ENCODE measurements at places on chromosomes 1 and 21.

- DNase-seq = no peak
Observed at GRCh38 chr21:40985370-40985769, 138.4 kb upstream of the DSCAM start.

DNA sequence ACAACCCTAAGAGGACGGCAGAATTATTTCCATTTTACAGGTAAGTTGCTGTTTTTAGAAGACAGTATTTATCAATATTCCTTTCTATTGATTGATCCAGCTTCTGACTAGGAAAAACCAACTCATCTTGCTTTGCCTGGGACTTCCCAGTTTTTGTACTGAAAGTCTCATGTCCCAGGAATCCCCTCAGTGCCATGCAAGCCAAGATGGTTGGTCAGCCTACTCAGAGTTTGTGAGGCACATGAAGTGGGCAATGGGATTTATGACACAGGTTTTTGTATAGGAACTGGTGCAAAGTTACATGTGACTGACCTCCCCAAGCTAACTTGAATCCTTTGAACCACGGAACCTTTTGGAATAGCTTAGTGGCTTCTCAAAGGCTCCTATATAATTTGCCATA is 45.5 kb downstream of the GNG12 start:
- DNase-seq = no peak

DNA sequence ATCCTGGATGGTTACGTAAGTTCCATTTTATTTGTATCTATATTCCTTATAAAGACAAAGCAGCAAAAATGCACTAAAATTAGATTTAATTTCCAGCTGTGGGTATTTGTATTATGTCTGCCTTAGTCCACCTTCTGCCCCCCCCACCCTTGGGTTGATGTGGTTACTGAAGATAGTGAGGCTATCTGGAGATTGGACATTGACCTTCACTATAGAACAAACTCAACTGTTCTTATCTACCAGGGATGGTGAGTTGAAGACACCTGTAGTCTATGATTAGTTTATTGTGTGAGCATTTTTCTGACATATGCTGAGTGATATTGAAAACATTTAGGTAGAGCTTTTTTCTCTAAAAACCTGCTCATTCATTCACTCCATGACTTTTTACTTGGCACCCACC is 122.2 kb downstream of the NFIA start:
- no peak for DNase-seq

DNA sequence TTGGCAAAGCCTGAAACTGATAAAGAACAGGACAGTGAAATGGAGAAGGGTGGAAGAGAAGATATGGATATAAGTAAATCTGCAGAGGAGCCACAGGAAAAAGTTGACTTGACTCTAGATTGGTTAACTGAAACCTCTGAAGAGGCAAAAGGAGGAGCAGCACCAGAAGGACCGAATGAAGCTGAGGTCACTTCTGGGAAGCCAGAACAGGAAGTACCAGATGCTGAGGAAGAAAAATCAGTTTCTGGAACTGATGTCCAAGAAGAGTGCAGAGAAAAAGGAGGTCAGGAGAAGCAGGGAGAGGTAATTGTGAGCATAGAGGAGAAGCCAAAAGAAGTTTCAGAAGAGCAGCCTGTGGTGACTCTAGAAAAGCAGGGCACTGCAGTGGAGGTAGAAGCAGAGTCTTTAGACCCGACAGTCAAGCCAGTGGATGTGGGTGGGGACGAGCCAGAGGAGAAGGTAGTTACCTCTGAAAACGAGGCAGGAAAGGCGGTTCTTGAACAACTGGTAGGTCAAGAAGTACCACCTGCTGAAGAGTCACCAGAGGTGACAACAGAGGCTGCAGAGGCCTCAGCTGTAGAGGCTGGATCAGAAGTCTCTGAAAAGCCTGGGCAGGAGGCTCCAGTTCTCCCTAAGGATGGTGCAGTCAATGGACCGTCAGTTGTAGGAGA is 16.3 kb downstream of the CCDC17 start:
- DNase-seq = no peak

GRCh38 chr1:85577419-85578320 is 2.9 kb upstream of the CCN1 start:
- DNase-seq = no peak
